ENCODE measurements at places on chromosomes 13 and 19. TPM values are rescaled to one million over a fixed set of nuclear protein-coding genes. Genes with fewer than 3 reads are reported as not detected.

DNA sequence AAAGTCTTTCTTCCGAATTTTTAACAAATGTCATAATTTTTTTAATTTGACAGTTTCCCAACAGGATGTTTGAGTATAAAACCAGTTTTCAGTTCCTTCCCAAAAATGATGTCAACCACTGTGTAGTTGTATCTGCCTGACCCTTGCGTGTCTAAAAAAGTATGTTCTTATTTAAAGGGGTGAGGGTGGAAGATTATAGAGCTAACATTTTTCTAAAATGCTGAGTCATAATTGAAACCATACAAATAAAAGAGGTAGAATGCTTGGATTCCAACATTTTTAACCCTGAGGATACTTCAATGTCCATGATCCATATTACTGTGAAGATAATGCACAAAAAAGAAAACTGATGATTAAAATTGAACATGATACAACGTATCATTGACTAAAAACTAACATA lies 1388.8 kb downstream of the UQCRFS1 start:
- no peak for DNase-seq

GRCh38 chr13:43388282-43389034 lies 365.1 kb downstream of the DNAJC15 start:
- no peak for DNase-seq

GRCh38 chr19:17035842-17036424 lies 9.3 kb upstream of the CPAMD8 start:
- DNase-seq = no peak

- DNase-seq = peak; percentile 57
These were observed 1.5 kb upstream of the MYADM start for GRCh38 chr19:53865918-53866864.

DNA sequence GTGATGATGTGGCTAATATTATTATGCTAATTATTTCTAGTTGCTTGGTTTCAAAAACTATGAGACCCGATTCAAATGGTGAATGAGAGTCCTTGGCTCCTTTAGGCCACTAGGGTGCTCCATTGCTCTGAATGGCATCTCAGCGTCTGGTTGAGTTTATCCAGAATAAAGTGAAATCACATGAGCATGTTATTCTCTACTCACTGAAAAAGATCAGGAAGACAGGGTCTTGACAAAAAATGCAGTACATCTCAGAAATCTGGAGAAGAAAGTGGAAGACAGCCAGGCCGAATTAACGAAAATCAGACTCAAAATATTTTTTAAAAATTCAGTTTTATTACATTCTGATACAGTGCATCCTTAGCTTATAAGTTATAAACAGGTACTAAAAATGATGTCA lies 516.2 kb downstream of the MYO16 start:
- DNase-seq = peak; percentile 66

- no peak for DNase-seq
These were observed 3.3 kb upstream of the USP12 start for GRCh38 chr13:27174766-27175455.

DNA sequence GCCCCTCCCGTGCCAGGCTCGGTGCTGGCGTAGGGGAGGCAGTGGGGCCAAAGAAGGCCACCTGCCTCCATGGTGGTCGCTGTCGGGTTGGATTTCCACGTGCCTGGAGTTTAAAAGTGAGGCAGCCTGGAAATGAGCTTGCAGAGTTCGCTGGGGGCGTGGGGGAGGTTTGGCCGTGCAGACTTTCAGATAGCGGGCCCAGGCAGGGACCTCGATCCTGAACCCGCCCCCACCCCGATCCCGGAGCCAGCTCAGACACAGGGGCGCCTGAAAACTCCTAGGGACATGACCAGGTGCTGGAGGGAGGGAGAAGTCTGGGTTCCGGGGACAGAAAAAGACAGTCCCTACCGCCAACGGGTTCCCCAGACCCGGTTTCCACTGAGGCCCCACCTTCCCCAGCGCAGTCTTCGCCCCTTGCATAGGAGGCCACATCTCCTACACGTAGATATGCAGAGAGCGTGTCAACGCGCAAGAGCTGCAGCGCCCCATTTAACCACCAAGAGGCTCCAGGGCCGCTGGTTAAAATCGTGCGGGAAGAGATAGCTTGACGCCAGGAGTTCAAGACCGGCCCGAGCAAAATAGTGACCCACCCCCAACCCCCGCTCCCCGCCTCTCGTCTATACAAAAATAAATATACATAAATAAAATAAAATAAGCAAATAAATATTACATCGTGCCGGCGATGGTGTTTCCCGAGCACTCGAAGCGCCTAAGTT lies 8.5 kb downstream of the CCDC8 start:
- peak; percentile 72 for DNase-seq

- no peak for DNase-seq
These were observed 13.3 kb downstream of the CD70 start for GRCh38 chr19:6577476-6578125.

DNA sequence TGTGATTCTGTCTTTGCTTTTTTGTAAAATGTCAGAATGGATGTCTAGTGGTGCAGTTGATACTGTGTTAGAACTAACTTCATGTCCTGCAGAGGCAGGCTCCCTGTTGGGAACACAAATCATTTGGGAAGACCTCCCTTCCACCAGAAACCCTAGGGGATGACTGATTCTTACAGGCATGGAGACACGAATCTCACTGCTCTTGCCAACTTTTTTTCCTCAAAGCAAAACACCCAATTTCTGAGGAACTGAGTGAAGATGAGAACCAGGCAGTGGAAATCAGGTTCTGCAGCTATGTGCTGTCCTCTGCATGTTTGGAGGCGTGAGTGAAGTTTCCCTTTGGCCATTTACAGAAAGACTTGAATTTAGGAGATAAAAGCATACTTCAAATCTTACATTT lies 87.5 kb upstream of the CSNK1A1L start:
- no peak for DNase-seq

The TUBB4A gene
- polyA plus RNA-seq = 205 TPM

The ZNF229 gene
- polyA plus RNA-seq = 4.4 TPM

The EBI3 gene
- 1.9 TPM for polyA plus RNA-seq

The RBM42 gene
- polyA plus RNA-seq = 64.2 TPM
